ENCODE measurements at places on chromosomes 1 and 21.

GRCh38 chr1:52669696-52670095 lies 28.5 kb downstream of the COA7 start:
- no peak for DNase-seq

DNA sequence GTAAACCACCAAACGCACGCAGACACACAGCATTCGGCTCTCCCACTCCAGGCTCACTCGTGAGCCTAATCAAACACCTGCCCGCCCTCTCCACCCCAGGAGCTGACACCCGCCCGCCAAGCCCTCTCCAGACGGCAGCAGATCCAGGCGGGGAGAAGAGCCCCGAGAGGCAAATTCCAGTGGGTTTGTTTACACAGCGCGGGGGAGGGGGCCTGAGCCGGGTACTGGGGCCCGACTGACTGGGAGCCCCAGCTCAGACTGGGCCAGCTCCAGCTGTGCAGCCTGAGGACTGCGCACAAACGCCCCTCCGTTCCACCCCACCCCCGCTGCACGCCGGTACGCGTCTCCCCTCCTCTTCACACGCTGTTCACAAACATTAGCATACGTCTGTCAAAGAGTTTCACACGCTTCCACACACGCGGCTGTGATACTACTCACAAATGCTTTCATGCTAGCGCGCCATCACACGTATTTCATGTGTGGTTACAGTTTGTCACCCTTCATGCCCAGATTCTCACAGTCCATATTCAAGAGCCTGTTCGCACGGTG lies 1.0 kb upstream of the EFNA1 start:
- peak; percentile 32 for DNase-seq

GRCh38 chr1:47627016-47627415 lies 189.2 kb downstream of the FOXD2 start:
- DNase-seq = no peak

DNA sequence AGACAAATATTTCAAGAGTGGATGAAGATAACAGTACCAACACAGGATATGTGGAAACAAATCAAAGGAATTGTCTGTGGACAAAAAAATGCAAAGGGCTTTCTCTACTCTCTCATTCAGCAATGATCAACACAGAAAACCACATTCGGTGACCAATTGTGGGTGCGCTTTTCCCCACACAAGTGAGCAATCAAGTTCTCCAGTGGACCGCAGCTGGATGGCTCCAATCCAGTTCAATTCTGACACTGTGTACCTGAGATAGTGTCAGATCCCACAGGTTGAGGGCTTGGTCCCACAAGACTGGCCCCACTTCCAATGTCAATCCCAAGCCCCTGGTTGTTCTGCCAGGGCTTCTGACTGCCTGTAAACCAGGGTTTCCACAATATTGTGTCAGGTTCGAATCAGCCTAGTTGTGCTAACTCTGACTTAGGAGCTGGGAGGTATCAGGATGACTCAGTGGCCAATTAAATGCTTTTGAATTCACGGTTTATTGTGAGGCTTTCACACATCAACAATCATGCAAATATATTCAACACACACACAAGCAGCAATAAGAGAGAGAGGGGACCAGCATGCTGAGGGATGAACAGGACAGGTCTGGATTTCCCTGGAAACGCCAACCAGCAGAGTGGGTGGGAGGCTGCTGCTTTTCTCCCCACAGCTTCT lies 87.0 kb upstream of the BTG3 start:
- DNase-seq = no peak

- no peak for DNase-seq
Measured at GRCh38 chr1:153752072-153752471, 23.1 kb upstream of the SLC27A3 start.

DNA sequence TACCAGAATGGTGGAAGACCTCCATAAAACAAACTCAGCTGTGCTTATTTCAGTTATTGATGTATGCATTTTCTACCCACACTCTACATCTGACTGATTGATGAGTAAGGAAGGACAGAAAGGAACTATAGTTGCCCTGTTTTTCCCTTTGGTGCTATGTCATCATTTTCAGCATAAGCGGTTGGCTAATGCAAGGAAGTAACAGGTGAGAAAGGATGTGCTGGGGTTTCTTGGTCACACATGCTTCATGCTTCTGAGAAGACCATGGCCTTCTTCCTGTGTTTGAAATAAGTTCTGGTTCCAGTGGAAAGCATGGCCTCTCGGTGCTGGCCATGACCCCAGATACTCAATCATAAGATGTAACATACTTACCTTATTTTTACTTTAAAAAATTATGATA lies 541.2 kb downstream of the PTPRU start:
- DNase-seq = no peak

Data from activated CD4-positive, alpha-beta T cell treated with anti-CD3 and anti-CD28 coated beads, Interleukin-2, amount 50 U/mL, for 48 hours (primary cell).